ENCODE measurements at places on chromosomes 7 and 10.
A peak's percentile ranks its signal among the peaks of the same experiment; 100 is the strongest.

DNA sequence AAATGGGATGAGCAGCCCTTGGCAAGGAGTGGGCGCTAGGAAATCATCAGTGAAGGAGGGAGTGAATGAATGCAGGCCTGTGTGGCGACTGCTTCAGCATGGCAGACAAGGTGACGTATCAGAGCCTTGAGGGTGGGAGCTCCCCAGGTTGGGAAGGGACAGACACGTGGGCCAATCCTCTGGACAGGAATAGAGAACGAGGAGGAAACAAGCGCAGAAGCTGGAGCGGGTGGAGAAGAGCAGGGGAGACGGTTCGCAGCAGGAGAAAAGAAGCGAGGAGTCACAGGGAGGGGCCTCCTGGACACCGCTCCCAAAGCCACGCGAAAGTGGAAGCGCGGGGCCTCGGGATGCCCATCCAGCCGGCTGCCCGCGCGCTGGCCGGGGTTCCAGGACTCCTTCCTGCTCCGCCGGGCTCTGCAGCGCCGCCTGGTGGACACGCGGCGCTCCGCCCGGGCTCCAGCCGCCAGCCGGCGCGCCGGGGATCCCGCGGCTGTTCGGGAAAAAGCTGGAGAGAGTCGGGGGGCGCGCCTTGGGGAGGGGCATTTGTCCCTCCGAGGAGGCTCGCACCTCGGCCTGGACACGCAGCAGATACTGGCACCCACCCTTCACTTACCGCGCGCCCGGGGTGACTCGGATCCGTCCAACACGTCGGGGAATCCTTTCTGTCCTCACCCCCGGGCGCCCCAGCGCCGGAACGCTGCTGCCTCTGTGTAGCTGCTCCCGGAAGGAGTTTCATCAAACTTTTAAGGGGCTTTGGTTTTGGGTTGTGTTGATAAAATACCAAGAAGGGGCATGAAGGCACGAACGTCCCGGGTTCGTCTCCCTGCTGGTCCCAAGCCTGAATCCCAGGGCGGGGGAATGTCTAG lies 6.3 kb downstream of the ZNF503 start:
- peak; percentile 74 for DNase-seq

DNA sequence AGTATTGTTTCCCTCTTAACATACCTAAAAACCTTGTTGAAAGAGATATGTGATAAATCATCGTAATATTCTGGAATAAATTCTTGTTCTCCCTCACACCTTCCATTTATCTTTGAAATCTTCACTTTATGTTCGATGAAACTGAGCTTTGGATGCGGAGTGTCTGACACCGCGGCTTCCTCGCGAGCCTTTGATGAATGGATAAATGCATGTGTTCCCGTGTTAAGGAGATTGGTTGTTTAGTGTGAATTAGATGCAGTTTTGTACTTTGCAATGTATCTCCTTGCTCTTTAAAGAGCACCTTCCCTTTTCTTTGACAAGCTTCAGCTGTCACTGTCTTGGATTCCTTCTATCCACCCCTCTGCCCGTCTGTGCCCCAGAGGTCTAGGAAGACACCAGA lies 138.1 kb downstream of the DOCK1 start:
- no peak for DNase-seq

GRCh38 chr10:113776553-113776952 lies 25.1 kb downstream of the PLEKHS1 start:
- no peak for DNase-seq

- no peak for DNase-seq
These were observed 6.5 kb upstream of the CPED1 start for GRCh38 chr7:120981888-120982615.

DNA sequence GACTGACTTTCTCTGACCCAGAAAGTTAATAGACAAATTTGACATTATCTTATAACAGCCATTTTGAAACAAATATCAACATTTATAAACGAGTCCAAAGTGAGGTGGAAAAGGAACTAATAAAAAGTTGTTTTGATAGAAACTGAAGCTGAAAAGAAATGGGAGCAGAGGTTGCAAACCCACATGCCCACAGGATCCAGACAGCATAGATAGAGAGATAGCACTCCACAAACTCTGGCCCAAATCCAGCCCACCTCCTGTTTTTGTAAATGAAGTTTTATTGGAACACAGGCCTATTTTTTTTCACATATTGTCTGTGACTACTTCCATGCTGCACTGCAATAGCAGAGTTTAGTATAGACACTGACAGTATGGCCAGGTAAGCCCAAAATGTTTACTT lies 171.9 kb downstream of the PRKG1 start:
- no peak for DNase-seq

DNA sequence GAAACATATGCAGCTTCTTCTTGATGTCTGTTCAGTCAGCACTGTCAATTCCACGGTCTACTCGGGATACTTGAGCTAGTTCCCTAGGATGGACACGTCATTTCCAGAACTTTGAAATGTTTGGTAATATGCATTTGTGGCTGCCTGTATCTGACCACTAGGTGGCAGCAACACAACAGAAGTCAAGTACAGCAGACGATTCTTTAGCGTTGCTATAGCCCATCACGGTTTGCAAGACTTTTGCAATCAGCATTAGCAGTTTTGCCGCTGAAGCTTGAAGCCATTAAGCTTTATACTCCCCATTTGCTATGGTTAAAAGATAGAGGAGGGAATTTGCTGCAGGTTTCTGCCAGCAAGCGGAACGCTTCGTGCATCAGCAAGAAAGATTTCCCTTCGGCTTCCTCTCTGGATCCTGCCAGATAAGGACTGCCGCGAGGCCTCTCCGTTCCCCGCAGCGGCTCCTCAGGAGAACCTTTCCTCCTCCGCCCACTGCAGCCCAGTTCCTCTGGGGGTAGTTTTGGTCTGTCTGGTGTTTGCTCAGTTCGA lies 63.5 kb downstream of the ABCC2 start:
- peak; percentile 68 for DNase-seq

DNA sequence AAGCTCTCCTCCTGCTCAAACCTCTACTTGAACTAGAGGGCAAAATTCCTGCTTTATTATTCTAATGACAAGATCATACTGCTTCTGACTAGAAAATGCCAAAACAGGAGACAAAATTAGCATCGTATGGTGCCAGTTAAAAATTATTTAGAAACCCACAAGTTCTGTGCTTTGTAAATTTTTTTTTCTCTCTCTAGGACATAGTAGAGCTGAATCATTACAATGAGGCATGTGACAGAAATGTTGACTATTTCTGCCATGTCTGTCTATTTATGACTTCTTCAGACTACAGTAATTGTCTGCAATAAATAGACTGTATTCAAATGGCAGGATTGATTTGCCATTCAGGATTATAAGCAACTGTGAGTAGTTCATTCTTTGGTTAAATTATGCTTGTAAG lies 335.8 kb downstream of the PRPF18 start:
- DNase-seq, result no peak

- no peak for DNase-seq
These were observed 86.8 kb downstream of the NPTX2 start for GRCh38 chr7:98703916-98704315.

DNA sequence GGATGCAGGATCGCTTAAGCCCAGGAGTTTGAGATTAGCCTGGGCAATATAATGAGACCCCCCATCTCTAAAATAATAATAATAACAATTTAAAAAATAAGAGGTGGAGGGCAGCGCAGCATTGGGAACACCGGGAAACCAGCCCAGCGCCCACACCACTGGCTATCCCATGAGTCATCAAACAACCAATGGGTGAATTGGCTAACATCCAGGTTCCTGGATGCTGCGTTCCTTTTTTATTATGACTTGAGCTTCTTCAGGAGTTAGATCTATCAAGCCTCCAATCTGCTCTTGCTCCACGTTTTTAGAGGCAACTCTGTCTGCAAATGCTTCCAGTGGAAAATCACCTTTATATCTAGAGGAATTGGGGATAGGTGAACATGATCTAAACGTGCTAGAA lies 10.0 kb upstream of the LRRC4 start:
- DNase-seq, result no peak

GRCh38 chr7:38330039-38330438 lies 56.6 kb upstream of the TARP start:
- no peak for DNase-seq

DNA sequence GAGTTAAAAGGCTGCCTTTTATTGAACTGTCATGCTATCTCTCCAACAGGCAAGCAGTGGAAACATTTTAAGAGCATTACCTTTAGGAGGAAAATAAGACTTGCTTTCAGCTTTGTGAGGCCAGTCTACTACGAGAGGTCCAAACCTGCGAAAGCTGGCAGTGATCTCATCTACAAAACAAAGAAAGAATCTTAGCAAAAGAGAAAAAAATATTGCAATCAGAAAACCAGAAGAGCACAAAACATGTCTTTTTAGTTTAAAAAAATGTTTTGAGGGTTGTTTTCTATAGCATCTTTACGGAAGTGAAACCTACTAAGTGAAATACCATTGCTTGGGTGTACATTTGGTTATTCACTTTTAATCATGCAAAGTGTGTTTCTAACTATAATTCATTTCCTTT lies 147.9 kb downstream of the CPEB3 start:
- DNase-seq, result peak; percentile 31

GRCh38 chr10:130424418-130424817 lies 288.2 kb downstream of the GLRX3 start:
- DNase-seq, result no peak

GRCh38 chr10:28781296-28781695 lies 104.0 kb downstream of the BAMBI start:
- no peak for DNase-seq

- no peak for DNase-seq
These were observed 177.4 kb upstream of the NPVF start for GRCh38 chr7:25405736-25406135.

- no peak for DNase-seq
These were observed 51.6 kb upstream of the ZNF32 start for GRCh38 chr10:43700306-43700705.

DNA sequence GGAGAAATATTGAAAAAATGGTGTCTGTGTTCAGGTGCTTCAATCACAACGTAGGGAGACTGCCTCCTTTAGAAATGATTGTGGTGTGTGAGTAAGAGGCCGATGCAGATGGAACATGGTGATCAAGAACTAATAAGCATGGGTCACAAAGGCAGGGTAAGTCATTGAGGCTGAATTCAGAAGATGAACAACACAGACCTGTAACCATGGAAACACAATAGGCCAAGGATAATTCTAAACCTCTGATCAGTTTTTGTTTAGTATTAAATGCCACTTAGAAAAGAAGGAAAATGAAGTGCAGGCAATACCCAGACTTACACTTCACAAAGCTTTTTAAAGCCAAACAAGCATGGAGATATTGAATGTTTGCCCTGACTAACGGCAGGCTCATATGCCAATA lies 32.8 kb upstream of the TAS2R16 start:
- no peak for DNase-seq
